ENCODE measurements at places on chromosomes 12 and 14.

DNA sequence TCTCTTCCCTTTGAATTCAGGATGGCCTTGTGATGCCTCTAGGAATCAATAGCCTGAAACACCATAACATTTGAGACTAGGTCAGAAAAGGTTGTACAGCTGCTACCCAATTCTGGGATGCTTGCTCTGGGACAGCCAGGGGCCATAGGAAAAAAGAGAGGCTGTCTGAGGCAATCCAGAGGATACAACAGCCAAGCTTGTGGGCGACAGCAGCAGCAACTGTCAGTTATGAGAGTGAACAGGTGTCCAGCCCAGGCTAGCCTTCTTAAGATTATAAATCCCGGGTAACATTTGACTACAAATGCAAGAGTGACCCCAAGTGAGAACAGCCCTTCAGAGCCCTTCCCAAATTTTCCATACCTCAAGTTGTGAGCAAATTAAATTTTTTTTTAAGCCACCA, 11.1 kb downstream of the DCN start:
- DNase-seq, result no peak

DNA sequence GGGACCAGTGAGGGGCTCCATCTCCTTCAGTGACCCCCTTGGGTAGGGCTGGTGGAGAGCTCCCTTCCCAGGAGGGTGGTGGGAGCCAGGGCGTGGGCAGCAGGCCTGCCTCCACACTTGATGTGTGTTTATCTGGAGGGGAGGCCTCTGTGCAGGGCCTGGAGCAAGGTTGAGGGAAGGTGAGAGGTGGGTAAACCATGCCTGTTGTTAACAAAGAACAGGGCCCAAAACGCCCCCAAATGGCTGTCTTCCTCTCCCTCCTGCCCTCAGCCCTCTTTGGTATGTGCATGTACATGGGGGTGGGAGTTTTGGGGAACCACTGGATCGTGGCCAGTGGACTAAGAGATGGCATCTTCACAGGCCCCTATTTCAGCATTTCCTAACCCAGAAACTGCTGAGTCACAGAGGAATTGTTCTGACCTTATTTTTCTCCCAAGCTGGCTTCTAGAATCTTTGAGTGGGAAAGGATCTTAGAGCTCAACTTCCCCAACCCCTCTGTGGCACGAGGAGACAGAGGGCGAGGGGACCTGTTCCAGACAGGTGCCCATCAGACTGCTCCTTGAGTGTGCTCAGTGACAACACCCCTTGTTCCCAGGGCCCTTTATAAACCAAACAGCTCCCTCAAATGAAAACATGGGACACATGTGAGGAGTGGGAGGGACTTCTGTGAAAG, 3.6 kb downstream of the SLC48A1 start:
- no peak for DNase-seq

- DNase-seq, result no peak
Observed at GRCh38 chr14:64738281-64738804, 34.1 kb downstream of the PLEKHG3 start.

- no peak for DNase-seq
Observed at GRCh38 chr12:100157427-100157821, 14.8 kb upstream of the BLTP3B start.

DNA sequence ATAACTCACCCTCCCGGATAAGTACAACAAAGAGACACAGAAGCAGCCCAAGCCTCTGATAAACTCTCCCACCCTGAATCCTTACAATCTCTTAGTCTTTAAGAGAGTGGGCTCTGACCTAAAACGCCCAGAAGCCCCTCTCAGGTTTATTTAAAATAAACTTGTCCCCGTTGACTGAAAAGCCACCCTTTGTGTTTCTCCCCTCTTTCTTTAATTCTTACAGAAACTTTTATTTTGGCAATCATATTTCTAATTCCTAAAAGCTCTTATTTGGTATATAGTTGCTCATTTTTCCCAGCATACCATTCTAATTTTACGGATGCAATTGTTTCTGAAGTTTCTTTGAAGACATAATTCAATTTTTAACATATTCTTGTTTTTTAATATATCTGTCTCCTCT, 222.1 kb upstream of the PLXNC1 start:
- DNase-seq, result no peak

- no peak for DNase-seq
Observed at GRCh38 chr14:65286443-65286842, 126.1 kb upstream of the FUT8 start.

DNA sequence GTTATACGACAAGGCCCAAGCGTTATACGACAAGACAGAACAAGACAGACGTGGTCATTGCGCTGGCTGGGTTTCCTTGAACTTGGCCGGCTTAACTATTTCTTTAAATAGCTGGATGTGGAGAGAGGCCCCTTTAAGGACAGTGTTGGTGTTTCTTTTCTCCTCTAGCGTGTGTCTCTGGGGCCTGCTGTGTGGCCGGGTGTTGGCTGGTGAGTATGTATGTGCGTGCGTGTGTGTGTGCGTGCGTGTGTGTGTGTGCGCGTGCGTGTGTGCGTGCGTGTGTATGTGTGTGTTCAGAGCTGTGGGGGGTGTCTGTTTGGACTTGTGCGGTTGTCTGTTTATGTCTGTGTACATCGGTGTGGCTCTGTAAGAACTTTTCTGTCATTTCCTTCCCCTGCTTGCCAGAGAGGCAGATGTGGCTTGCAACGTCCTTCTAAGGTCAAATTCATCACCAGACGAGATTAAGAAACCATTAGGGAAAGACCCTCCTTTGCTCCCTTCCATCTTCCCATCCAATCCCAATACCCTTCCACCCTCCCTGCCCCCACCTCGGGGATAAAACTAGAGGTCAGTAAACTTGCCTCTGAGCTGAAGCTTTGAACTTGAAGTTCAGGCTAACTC, 78.6 kb upstream of the TBX3 start:
- no peak for DNase-seq

- DNase-seq, result no peak
Observed at GRCh38 chr12:114407842-114408411, 2.0 kb upstream of the TBX5 start.

DNA sequence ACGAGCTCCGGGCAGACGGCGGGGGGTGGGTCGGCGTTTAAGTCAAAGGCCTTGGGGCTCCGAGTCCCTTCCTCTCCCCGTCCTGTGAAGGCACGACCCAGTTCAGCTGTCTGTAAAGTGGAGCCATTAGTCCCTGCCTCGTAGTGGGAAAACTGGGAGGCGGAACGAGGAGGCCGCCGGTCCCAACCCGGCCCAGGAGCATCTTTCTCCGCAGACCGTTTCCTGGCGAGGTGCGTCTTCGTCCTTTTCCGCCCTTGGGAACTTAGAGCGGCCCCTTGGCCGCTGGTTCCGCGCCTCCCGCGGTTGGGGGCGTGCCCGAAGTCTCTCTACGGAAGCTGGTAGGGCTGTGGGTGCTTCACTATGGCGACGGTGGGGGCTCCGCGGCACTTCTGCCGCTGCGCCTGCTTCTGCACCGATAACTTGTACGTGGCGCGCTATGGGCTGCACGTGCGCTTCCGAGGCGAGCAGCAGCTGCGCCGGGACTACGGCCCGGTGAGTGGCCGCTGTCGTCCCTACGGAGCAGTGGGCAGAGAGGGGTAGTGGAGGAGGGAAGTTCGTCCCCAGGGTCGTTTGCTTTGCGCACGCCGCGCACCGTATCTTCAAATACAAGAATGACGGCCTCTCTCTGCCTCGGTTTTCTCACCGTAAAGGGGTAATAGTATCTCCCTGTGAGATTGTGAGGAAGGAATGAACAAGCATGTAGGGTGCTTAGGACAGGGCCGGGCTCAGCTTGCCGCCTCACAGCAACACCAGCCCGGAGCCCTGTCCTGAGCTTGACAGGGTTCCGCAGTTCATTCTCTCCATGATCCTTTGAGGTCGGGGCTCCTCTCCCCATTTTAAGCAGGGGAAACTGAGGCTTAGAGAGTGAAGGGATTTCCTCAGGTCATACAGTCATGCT, at the start of gene OGFOD2:
OGFOD2 (plus strand) TSS at position 353 of the 898 bp plus-strand sequence; CDS start at position 361, 8 bp downstream.
- peak; percentile 95 for DNase-seq

DNA sequence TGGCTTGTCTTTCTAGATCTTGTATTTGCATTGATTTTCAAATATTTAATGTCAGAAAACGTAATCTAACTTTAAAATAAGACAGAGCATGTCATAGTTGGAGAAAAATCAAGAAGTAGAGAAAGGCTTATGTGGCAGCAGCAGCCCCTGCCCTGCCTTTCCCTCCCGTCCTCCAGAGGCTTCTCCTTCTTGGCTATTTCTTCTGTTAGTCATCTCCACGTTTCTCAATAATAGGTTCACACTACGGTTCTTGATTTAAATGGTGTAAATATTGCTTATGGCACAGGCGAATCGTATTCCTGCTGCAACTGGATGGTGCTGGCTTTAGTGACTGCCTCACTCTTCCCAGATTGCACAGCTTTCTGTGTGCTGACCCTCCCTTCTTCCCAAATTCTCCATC, 42.8 kb downstream of the SLC8B1 start:
- DNase-seq, result no peak

DNA sequence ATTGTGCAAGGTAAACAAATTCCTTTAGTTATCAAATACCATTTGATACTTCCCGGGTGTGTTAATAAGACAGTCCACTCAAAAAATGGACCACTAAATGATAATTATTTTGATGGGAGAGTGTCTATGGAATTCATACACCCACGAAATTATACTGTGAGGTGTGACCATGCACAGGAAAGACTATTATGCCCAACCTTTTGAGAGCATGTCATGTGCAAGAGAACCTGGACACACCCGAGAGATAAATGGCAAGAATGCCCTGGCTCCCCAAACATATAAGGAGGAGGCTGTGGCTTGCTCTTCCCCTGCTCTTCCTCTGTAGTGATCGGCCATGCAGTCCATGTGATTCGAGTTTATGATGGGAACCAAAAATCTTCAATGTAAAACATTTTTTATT, 119.5 kb upstream of the BCL2L14 start:
- DNase-seq, result no peak

DNA sequence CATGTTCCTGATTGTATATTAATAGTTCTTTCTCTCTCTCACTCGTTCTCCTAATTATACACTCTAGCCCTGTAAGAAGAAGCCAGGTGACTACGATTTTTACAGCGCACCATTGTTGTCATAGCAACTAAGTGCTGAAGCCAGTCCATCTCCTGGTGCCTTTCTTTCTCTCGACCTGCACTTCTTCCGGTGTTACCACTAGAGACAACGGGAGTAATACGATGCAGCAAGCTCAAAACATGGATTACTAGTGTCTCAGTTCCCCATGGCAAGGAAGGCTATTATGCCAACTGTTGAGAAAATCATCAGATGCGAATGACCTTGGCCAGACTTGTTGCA, 40.8 kb upstream of the DCD start:
- no peak for DNase-seq

GRCh38 chr12:40158592-40159111, 52.8 kb upstream of the SLC2A13 start:
- DNase-seq, result no peak

DNA sequence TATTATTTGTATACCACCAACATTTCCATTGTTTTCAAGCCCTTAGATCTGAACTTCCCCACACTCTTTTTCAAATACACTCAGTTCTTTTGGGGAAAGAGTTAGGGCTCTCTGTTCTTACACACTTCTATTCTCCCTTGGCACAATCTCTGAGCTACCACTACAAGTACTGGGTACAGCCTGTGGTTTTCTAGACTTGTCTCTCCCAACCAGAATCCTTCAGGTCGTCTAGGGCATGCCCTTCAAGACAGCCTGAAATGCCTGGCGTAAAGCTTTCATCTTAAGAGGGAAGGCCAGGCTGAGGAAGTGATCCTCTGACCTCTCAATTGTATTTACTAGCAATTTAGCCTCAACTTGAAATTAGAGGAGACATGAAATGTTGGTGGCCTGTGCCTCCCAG, 1442.0 kb downstream of the AACS start:
- DNase-seq, result no peak

- no peak for DNase-seq
Observed at GRCh38 chr12:6752167-6752920, 597 bp downstream of the MLF2 start.

- no peak for DNase-seq
Observed at GRCh38 chr12:7160183-7160582, 29.3 kb upstream of the PEX5 start.

- no peak for DNase-seq
Observed at GRCh38 chr12:42758806-42759205, 169.3 kb upstream of the PRICKLE1 start.

- DNase-seq, result no peak
Observed at GRCh38 chr14:24145690-24146452, 539 bp downstream of the PSME2 start.

GRCh38 chr14:68210729-68211299, 391.2 kb downstream of the RAD51B start:
- peak; percentile 82 for DNase-seq

DNA sequence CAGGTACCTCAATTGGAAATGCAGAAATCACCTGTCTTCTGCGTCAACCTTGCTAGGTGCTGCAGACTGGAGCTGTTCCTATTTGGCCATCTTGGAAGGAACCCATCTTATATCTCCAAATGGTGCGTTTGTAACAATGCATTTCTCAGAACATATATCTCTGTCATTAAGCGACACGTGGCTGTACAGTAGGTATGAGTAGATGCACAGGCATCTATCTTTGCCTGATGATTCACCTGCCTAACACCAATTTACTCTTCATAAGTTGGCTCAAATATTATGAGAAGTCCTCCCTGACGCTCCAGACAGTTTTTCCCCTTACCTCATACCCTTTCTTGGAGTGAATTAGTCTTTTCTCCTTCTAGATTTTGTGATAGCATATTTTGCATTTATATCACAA, 44.2 kb downstream of the GPR137C start:
- DNase-seq, result no peak

DNA sequence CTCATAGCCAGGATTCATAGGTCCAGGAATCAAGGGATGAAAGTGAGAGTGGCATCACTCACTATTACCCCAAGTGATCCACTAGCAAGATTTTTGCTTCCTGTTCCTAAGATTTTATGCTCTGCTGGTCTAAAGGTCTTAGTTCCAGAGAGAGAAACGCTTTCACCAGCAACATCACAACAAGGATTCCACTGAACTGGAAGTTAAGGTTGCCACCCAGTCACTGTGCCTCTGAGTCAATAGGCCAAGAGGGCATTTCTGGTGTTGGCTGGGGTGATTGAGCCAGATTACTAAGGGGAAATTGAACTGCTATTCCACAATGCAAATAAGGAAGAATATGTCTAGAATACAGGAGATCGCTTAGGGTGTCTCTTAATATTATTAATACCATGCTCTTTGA, 142.5 kb upstream of the ARID2 start:
- no peak for DNase-seq

DNA sequence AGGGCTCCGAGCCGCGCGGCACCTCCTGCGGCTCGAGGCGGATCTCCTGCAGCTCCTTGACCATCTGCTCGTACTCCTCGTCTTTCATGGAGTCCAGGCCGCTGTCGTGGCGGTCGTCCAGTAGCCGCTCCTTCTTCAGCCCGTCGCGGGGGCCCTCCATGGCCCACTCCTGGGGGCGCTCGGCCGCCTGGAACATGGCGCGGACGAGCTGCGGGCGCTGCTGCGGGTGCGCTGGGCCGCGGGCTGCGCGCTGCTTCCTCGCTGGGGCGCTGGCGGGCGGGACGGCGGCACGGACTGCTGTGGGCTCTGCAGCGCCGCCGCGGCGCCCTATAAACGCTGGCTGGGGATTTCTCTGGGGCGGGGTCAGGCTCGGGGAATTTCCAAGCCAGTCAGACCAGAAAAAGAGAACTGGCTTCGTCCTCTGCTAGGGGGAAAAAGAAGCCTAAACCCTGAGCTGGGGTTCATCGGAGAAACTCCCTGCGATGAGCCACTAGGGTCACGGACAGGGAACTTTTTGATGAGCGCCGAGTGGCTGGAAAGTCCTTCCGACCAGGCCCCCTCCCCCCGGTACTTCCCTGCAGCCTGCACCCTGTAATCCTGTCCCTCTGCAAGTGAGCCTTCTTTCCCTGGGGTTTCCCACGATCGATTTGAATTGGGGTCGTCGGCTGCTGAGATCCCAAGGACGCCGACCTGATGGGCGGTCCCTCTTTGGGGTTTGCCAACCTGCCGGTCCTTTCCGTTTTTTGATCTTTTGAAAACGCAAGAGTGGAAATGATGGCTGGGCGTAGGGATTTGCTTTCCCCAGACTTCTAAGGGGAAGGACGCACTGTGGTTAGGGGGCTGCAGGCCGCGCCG, at the start of gene NFKBIA:
NFKBIA (minus strand) TSS at position 301 of the 855 bp plus-strand sequence; CDS start at position 196, 105 bp downstream.
- peak; percentile 87 for DNase-seq

Measured in CD8-positive, alpha-beta T cell (primary cell).